ENCODE measurements at places on chromosomes 11 and 22.

DNA sequence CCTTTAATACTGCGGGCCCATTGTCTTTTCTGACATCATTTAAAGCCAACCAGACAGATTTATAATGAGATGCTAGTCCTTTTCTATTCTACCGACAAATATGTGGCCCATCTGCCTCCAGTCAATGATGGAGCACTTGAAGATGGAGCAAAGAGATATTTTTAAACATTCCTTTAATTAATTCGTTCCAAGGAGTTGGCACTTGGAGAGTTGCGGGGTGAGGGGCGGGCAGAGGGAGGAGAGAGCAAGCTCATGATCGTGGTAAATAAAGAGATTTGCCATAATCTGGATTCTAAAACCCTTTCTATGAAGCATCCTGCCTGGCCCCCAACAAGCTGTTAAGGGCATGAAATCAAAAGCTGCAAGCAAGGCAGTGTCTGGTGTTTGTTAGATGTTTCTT lies 5.0 kb downstream of the SLC1A2 start:
- no peak for DNase-seq

DNA sequence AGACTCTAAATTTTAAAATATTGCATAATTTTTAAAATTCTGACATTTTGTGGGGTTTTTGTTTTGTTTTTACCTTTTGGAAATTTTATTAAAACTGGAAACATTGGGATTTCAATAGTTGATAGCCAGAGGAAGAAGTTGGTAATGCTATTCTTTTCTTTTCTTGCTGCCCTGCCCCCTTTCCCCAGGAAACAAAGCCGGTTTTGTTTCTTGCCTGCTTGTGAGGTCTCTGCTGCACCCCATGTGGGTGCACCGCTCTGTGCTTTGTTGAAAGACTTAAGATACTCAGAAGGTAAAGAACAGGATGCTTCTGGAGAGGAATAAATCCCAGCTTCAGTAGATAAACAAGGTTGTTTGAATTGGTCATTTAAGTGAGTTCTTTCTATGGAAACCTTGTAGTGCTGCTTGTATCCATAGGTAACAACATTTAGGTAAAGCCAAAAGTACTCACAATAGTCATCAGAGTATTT lies 87.5 kb downstream of the YAP1 start:
- no peak for DNase-seq

DNA sequence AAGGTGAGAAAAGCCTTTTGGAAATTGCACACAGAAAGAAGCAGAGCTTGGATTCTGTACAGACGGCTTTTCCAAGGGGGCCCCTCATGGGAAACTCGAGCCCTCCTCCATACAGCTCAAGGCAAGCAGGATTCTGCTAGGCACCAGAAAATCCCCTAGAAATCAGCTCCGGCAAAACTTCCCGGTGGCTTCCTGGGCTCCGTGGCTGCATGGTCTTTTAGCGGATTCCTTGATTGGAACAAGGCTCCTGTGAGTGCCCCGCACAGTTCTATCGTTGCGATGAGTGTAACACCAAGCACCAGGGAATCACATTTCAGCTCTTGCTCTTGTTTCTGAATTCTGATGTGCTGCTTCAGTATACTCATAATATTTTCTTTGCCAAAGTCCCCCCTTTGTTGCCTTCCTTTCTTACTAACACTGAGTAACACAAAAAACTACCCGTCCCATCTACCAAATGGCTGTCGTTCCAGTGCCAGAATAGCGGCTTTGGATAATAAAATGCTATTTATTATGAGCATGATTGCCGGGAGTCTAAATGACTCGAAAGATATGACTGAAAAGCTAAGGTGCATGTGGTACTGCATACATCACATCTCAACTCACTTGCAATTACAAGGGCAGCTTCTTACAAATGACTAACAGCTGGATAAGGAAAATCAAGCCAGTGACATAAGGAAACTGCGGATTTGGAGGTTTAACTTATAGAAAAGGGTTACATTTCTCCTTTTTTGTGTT lies 494.1 kb downstream of the DLG2 start:
- DNase-seq, result no peak

DNA sequence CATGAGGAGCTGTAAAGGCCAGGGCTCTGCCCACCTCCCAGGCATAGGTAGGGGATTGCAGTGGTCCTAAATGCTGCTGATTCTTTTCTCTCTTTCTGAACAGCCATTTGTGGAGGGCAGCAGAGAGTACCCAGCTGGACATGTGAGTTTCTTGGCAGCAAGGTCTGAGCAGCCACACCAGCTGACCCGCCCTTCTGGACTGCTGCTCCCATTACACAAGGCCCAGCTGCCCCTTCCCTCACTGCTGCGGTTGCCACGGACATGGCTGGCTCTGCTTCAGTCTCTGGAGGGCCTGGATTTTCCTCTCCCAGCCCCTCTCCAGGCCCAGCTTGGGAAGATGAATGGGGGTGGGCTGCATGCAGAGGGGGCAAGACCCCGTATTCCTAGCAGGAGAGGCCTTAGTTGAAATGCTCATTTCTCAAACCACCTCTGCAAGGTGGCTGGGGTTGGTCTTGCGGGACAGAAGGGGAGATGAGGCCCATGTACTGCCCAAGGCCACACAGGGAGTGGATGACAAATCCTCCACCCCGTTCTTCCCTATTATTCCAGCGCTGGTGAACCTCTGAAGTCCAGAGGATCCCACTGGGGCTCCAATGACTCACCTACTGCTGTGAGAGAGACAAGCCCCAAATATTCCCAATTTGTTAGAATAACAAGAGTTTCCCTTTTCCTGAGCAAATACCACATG lies 4.6 kb downstream of the LGALS12 start:
- no peak for DNase-seq

DNA sequence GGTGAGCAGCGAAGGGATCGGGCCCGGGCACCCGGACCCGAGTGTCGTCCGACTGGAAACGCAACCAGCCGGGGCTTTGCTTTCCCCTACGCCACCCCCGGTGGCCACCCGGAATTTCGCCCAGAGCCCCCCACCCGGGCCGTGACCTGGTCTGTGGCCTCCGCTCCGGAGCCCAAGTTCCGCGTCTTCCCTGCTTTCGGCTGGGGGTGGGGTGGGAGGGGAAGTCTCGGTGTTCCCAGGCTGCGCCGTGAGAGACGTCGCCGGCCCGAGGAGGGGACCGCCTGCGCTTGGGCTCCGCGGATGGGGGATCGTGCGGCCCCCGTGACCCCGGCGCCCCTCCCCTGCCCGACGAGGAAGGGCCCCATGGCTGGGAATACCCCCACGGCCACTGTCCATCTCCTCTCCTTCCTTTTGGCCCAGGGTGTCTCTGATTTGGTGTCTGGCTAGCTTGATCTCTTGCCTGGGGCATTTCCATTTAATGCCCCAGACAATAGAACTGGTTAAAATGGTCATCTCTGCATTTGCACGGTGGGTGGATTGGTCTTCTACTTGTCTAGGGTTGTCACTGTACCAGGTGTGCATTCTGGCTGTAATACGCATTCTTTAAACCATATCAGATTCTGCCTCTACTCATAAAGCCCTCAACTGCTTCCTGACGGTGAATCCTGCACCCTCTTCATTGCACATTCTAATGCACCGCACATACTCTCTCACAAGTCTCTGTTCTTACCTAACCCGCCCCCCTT lies 789 bp downstream of the SIK2 start:
- DNase-seq, result no peak

- no peak for DNase-seq
Measured at GRCh38 chr11:107020594-107020993, 2.3 kb upstream of the GUCY1A2 start.

- no peak for DNase-seq
Measured at GRCh38 chr11:34147581-34147980, 42.2 kb downstream of the NAT10 start.

- DNase-seq, result no peak
Measured at GRCh38 chr11:15010865-15011264, 38.7 kb upstream of the CALCA start.

DNA sequence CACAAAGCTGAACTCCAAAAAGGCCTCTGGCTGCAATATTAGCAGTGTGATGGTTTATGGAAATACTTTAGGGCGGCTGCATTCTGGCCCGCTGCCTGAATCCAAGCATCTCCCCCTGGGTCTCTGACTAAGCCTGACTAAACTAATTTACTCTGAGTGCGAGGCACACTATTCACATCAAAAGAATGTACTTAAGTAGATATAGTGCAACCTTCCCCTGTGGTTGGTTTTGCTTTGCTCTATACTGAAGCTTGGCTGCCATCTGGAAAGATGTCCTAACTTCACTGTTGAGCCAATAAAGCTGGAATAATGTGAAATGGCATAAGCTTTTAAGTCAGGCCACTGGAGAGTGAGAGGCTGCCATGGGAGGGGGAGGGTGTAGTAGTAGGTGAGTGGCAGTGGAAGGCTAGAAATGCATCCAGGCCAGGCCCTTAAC lies 321.6 kb downstream of the AASDHPPT start:
- no peak for DNase-seq

GRCh38 chr22:40401532-40401931 lies 31.1 kb downstream of the SGSM3 start:
- no peak for DNase-seq

GRCh38 chr22:38133331-38133730 lies 22.8 kb upstream of the BAIAP2L2 start:
- no peak for DNase-seq

DNA sequence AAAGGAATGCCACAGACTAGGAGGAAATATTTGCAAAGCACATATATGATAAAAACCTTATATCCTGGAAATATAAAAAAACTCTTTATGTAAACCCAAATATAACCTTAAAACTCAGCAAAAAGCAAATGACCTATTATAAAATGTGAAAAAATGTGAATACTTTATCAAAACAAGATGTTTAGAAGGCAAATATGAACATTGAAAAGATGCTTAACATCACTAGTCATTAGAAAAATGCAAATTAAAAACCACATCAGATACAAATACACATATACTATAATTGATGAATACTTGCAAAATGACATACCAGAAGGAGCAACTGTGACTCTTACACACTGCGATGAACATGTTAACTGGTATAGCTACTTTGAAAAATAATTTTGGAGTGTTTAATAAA lies 511.2 kb upstream of the LRRC4C start:
- DNase-seq, result no peak

DNA sequence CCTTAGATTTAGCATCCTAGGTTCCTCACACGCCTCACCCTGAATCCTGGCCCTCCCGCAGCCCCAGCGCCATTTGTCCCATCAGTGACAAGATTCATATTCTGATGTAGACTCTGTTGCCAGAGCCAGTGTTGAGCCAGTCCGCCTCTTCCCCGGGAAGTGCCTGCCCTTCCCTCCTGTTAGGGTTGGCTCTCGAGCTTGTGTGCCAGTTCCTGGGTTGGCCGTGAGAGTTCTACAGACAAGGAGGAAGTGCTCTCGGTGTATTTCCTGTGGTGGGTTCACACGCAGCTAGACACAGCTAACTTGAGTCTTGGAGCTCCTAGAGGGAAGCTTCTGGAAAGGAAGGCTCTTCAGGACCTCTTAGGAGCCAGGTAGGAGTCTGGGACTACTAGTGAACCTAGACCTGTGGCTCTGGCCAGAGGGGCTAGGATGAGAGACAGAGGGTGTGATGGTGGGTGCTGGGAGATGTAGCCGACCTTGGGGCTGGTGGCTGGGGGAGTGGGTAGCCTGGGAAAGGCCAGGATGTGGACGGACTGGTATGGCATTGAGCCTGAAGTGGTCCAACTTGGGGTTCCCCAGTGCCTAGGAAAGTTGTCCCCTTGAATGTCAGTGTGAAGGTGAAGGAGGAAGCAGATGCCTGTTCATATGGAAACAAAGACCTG lies at the start of gene IL18BP:
TSS of gene IL18BP (plus strand) at position 261 of the 662 bp plus-strand sequence. CDS start 1,076 bp downstream, outside the sequence.
- no peak for DNase-seq

- DNase-seq, result peak; percentile 48
Measured at GRCh38 chr11:36564376-36565030, 3.3 kb upstream of the RAG1 start.
